ENCODE measurements at places on chromosomes 1 and 21.

DNA sequence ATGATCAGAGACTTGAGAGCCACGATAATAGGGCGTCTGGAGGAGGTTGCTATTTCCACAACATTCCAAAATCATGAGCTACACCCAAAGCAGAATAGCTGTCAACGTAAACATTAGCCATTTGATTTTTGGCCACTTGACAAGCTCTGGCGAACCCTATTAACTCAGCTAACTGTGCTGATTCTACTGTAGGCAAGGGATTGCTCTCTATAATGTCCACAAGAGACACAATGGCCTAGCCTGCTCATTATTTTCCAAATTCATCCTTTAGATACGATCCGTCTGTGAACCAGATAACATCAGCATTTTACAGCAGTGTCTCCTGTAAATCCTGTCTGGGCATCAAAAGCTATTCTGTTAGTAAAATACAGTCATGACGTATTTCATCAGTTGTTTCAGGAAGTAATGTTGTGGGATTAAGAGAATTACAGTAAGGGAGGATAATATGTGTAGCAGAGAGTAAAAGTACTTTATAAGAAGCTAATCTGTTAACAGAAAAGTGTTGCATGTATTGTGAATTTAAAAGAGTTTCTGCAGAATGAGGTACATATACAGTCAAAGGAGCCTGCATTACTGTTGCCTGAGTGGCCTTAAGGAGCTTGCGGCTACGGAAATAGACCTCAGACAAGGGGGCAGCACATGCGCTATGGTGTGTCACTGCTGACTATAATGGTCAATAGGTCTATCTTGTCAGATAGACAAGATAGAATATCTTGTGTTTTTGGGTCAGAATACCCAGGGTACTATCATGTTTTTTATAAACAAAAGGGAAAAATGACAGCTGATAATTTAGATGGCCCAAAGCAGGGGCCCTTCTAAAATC is 44.9 kb upstream of the TINAGL1 start:
- ATAC-seq = peak; percentile 58

DNA sequence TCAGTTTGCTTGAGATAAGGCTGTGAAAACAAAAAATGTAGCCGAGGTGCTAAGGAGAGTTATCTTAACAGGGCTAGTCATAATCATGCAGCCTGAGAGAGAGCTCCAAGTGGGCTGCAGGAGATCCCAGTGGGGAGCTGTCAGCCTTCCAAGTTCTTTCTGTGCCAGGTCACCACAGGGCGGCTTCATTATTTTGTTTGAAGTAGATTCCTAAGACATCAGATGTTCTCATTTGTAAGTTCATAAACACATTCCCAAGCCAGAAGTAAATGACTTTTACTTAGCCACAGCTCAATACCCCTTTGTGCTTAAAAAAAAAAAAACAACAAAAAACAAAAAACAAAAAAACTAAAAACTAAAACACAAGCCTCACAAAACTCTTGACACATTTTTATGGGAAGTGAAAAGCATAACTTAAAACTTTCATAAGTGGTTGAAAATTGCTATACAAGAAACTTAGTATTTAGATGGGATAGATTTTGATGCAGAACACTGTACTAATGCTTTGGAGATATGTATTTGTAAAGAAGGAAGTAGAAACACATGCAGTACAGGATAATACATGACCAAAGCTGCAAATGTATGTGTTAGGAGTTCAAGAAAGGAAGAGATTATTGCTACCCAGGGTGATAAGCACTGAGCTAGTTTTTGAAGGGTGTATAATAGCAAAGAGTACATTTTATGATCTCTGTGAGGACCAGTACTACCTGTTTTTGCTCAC is 8.6 kb downstream of the CDC14A start:
- ATAC-seq = no peak

GRCh38 chr1:203269654-203270020 is 35.7 kb upstream of the BTG2 start:
- no peak for ATAC-seq

- ATAC-seq = no peak
Observed at GRCh38 chr1:213779228-213779627, 208.5 kb upstream of the PROX1 start.

GRCh38 chr1:91701472-91701869 is 184.5 kb downstream of the TGFBR3 start:
- no peak for ATAC-seq

DNA sequence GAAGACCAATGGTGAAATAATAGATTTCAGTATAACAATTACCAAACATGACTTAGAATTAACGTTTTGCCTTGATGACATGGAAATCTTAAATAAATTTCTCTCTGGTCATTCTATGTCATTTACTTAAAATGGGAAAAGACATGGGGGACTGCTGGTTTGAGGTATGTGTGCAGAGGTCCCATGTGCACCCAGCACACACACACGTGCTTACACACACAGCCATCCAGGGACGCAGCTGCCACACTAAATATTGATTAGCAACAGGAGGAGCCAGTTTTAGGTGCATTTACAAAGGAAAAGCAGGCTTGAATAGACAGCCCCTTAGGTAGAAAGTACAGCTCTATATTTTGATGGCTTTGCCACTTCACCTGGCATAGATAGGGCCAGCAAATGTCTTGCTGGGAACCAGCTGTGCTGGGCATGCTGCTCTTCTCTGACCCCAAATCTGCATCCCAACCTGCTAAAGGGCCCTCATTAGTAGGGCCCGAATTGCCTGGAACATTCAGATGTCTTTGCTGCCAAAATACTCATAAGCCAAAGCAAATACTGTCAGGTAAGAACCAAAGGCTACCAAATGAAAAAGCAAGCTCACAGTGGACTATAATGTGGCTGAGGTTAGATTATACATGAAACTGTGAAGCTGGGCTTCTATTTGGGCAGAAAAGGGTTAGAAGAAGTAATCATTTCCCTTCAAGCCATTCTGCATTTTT is 399.9 kb downstream of the HHAT start:
- no peak for ATAC-seq

DNA sequence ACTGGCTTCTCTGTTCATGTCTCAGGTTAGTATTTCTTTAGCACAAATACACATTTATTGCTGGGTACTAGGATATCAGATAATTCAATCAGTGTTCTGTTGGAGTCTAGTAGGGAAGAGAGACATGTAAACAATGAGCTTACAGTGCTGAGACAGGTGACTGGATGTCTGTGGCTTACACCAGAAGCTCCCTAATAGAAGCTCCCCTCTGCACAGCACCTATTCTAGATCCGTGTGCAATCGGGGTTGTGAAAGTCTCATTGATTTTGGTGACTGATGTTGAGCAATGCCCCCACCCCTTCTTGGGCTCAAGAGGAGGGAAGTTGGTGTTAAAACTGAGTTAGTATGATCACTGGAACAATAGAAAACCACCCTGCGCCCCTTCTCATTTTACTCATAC is 279.2 kb downstream of the RPS6KC1 start:
- ATAC-seq = no peak

- ATAC-seq = no peak
Observed at GRCh38 chr1:185731446-185731845, 2.7 kb upstream of the HMCN1 start.

GRCh38 chr1:25796811-25797458 is 3.1 kb upstream of the SELENON start:
- peak; percentile 56 for ATAC-seq

GRCh38 chr1:186499571-186499970 is 38.7 kb upstream of the PDC start:
- ATAC-seq = no peak

DNA sequence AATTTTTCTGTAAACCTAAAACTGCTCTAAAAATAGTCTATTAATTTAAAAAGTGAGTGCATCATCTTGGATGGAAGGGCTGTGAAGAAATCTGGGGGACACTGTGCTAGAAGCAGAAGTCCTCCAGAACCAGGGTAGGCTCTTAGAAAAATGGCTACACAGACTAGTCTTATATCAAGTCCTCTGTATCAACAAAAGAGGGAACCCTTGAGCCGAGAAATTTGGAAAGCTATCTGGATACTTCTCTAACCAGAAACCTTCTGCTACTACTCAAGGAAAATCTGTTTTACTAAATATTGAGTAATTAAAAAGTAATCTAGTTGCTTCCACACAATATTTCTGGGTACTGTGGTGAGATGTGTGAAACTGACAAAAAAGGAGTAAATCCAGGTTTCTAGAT is 92.1 kb downstream of the WDR3 start:
- no peak for ATAC-seq

DNA sequence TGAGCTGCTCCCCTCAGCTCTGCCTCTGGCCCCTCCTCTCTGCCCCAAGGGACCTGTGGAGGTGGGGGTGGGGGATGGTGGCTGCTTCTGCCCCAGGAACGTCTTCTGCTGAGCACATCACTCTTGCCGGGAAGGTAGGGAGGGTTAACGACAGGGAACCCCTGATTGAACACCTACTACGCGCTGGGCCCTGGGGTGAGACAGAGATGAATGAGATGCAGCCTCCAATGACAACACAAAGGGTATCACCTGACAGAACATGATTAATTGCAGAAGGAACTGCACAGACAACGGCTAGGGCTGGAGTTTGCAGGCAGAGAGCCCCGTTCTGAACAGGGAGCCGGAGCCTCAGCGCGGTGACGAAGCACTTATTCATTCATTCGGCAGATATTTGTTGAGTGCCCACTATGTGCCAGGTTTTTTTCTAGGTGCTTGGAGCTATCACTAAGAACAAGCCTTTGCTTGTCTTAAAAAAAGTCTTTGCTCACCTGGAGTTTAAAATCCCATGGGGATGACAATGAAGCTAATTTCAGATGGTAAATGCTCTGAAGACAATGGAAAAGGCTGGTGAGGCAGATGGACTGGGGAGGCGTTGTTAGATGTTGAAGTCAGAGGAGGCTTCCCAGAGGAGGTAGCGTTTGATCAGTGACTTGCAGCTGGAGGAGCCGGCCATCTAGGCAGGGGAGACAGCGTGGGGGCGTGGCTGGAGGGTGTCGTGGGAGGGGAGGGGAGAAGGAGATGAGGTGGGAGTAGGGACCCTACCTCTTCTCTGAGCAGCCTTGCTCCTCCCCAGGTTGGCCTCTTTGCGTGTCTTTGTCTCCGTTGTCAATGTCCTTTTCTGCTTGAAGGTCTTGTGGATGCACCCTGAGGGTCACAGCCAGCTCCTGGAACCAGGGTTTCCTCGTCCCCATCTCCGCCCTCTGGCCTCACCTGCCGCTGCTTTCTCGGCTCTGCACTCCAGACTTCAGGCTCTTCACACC is 103.1 kb upstream of the CSF3R start:
- ATAC-seq = no peak

GRCh38 chr1:41349361-41350054 is 11.7 kb upstream of the FOXO6 start:
- no peak for ATAC-seq

DNA sequence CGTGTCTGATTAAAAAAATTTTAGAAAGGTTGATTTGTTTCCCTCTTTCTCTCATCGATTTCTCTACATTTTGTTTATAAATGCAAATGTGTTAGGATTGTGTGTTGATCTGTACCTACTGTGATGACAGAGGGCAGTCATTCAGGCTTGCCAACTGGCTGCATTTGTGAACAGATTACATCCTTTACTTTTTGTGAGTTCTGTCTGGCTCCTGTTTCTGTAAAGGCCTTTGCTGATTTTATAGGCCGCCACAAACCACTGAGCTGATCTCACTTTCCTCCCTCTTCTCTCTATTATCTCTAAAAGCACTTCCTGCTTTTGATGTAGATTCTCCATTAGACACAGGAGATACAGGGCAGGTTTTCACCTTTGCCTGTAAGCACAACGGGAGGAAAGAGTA is 106.8 kb downstream of the ESRRG start:
- ATAC-seq = peak; percentile 21

DNA sequence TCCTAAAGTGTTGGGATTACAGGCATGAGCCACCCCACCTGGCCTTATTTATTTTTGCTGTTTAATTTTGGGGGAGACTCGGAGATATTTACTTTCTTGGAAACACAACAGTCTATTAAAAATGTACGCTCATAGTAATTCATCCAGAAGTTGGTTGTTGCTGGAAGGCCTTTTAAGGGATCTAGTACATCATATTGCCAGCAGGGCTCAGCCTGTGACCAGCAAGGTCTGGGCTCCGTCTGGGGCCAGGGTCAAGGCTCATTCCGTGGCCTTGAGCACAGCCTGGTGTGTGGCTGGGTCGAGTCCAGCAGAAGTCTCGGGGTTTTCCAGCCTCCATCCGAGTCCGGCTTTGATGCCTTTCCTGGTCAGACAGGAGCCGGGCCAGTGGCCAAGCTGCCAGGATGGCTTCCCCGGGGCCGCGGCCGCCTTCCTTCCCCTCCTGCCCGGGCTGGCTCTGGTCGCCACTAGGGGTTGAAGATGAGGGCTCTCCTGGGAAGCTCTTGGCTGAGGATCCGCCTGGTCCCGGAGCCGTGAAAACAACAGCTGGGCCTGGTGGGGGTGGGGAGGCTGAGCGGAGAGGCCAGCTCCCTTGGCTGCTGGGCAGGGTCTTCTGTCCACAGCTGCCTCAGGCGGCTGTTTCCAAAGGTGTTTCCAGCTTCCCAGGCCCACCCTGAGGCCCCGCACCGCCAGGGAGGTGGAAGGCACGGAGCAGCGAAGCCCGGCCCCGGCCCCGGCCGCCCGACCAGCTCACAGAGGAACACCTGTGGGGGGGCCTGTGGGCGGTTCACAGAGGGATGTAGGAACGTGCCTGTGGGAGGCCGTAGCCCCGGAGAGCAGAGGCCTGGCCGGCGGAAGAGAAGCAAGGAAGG is 5.1 kb upstream of the VWA1 start:
- peak; percentile 22 for ATAC-seq

- ATAC-seq = peak; percentile 91
Observed at GRCh38 chr1:86913896-86914600, at the start of gene SELENOF. TSS of gene SELENOF (minus strand) at chr1:86914126. CDS start at chr1:86914111, 15 bp downstream.

DNA sequence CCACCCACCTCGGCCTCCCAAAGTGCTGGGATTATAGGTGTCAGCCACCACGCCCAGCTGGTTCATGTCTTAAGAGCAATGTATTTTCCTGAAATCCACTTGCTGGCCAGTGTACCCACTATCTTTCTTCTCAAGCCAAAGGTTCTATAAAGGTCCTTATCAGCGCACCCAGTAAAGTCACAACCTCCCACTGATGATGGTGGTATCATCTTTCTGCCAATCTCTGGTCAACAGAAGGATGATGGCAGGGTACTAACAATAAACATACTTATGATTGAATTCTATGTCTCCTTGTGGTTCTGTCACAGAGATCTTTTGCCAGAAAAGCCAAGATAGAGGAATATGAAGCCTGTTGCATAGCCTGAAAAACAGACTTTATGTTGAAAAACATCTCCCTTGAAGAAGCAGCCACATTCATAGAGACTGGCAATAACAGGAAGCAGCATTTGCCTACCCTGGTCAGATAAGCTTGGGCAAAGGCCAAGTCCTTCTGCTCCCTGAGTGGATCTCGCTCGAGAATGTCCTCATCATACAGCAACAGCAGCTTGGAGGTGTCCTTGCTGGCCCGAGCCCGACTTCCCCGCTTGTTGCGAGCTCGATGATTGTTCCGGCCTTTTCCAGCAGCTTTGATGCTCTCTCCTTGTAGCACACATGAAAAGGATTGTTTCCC is 73.0 kb downstream of the DAP3 start:
- ATAC-seq = no peak

- ATAC-seq = no peak
Observed at GRCh38 chr21:38173276-38174035, 83.3 kb upstream of the KCNJ15 start.
